ENCODE measurements at places on chromosomes 12 and 14. TPM values are rescaled to one million over a fixed set of nuclear protein-coding genes. Genes with fewer than 3 reads are reported as not detected.
A peak's percentile ranks its signal among the peaks of the same experiment; 100 is the strongest.

Gene SERPINA12
- polyA plus RNA-seq, result 0.33 TPM

Gene PTGDR
- polyA plus RNA-seq, result 0.46 TPM

Gene AQP2
- 0.76 TPM for polyA plus RNA-seq

Gene KIF5A
- 1.0 TPM for polyA plus RNA-seq

Gene PRKCH
- 9.0 TPM for polyA plus RNA-seq

Gene SLCO1B1
- polyA plus RNA-seq, result 0.46 TPM

Gene PPP1R1A
- 48.8 TPM for polyA plus RNA-seq

Gene EIF2S3B
- polyA plus RNA-seq, result 1.9 TPM

Gene CCNT1
- polyA plus RNA-seq, result 31.6 TPM

Gene SLC35F4
- 2.9 TPM for polyA plus RNA-seq

Gene PPP2R5E
- polyA plus RNA-seq, result 35.5 TPM

- DNase-seq, result no peak
Measured at GRCh38 chr14:81192594-81192993, 28.2 kb downstream of the GTF2A1 start.

- no peak for DNase-seq
Measured at GRCh38 chr12:45458238-45458637, 242.3 kb downstream of the ANO6 start.

DNA sequence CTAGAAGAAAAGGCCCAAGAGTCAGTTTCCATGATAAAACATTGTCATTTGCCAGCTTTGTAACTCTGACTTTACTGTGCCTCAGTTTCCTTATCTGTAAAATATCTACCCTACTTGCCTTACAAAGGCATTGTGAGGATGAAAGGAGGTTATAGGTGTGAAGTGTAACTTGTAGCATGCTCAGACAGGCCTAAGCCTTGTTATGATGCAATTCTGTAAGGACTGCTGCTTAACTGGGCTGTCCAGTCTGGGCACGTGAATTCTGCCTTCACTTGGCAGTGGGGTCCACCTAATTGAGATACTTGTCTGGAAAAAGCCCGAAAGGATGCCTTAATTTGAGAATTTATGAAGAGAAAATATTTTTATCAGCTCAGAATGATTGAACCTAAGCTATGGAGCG, 114.5 kb upstream of the DYRK2 start:
- no peak for DNase-seq

DNA sequence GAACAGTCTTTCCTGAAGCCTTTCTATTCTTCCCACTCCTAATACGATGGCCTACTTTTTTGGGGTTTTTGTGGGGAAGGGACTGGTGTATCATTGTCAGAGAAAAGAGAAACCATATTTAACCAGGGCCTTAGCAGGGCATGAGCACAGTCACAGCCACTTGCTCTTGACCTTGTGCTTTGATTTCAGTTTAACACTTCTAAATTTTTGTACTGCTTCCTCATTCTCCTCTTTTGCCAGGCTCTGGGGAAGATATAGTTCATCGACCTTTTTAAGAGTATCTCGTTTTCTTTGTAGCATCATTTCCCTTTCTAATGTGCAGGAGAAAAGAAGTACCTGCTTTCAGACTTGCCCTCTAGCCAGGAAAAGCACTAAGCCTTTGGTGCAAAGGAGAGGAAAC, 2.2 kb downstream of the ZBTB1 start:
- no peak for DNase-seq

- peak; percentile 14 for DNase-seq
Measured at GRCh38 chr12:119432949-119433348, 98.4 kb downstream of the CCDC60 start.

GRCh38 chr14:56119201-56119981, 1.2 kb downstream of the PELI2 start:
- DNase-seq, result no peak

- DNase-seq, result no peak
Measured at GRCh38 chr14:103538291-103539055, 9.5 kb downstream of the TRMT61A start.

DNA sequence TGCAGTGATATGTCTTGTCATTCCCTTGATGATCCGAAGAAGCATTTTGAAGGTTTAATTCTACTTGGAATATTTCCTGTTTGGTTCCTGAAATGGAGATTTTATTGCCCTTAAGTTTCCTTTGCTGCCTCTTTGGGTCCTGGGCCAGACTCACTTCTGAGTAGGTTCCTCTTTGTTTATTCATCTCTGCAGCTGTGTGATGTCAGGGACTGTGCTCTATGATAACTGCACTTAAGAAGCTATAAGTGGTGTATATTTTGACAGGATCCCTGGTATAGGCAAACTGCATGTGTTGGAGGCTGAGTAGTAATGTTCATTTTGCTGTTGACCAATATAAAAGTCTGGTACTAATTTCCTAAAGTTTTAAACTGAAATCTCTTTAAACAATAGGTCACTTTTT, at the start of gene KLRC4:
KLRC4 (minus strand) TSS at position 366 of the 400 bp plus-strand sequence; CDS start at position 184, 182 bp downstream.
- DNase-seq, result no peak

DNA sequence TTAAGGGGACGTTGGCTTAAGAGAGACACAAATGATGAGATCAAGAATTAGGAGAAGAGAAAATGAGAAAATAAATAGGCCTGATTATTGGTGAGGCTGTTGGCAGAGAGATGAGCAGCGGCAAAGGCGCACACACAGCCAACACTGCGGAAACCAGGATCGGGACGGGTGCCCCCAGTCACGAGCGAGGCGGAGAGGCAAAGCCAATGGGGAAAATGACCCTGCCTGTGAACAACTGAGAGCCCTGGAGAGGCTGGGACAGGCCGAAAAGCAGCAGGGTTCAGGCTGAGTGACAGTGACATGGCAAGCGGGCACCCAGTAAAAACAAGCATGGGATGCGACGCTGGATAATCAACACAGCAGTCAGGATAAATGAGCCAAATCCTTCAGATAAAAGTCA, 21.0 kb downstream of the SLC15A4 start:
- no peak for DNase-seq

DNA sequence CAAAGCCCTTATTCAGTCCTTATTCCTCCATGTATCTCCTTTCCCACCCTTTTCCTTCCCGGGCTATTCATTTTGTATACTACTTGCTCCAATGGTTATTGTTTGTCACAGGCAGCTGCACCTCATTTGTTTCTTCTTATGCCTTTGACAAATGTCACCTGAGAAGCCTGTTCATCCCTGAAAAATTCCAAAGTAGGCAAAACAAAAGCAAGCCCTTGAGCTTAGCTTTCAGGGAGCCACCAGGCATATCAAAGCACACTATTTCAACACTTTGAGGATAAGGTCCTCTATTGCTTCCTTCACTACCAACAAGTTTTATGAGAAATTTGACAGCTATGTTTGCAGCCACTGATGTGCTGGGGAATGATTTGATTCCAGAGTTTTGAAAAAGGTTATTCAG, 738.7 kb upstream of the LMO3 start:
- DNase-seq, result peak; percentile 6

GRCh38 chr14:104293231-104293841, 154.9 kb downstream of the KIF26A start:
- no peak for DNase-seq

DNA sequence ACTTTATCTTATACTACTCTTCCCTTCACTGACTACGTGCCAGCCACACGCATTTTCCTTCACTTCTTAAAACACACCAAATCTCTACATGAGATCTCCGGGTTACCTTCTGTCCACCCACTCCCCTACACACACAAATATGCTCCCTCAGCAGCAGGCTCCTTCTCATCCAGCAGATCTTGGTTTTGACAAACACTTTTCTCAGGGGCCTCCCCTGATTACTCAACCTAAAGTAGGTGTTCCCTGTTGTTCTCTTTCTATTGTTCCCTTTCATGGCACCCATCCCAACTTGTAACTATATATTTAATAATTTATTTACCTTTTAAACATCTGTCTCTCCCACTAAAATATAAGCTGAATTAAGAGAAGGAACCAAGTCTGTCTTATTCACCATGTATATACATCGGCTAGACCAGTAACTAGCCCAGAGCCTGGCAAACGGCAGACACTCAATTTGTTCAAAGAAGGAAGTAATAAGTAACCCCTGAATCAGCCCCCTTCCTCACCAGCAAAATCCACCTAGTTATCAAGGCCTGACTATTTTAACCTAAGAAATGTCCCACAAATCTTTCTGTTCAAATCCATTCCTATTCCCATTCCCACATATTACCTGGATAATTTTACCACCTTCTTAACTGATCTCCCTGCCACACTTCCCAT, 2.7 kb downstream of the C2CD5 start:
- DNase-seq, result no peak
